ENCODE measurements at places on chromosomes 13 and 19.

DNA sequence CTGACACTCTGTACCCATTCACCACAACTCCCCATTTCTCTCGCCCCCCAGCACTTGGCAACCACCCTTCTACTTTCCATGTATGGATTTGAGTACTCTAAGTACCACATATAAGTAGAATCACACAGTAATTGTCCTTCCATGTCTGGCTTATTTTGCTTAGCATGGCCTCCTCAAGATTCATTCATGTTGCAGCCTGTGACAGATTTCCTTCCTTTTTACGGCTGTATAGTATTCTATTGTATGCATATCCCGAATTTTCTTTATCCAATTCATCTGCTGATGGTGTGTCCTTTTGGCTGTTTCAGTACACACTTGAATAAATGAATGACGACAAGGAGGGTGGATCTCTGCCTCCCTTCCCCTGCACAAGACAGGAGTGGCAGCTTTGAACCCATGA, 95.1 kb downstream of the ZNF536 start:
- no peak for DNase-seq

DNA sequence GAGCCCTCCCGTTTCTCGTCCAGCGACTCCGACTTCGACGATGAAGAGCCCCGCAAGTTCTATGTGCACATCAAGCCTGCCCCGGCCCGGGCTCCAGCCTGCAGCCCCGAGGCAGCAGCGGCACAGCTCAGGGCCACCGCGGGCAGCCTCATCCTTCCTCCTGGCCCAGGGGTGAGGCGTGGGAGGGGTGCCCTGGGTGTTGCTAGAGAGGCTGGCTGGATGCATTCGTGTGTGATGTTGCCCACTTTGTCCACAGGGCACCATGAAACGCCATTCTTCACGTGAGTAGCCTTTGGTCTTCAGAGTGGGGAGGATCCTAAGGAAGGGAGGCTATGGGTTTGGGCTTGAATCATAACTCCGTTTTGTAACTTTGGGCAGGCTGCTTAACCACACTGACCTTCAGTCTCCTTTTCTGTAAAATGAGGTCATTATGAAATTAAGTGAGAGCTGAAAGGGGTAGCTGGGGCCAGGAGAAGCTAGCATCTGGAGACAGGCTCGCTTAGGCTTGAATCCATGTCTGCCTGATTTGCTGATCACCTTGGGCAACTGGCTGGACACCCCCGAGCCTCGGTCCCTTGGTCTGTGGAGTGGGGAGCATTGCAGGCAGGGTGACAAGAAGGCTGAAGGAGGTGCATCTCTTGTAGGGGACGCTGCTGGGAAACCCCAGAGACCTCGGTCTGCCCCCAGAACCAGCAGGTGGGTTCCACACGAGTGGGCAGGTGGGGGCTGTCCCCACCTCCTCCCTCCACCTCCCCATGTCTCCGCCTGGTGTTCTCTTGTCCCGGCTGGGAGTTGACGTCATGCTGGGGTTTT, 18.7 kb upstream of the B3GNT3 start:
- no peak for DNase-seq

- DNase-seq: no peak
Measured at GRCh38 chr13:31909864-31910551, 121.6 kb upstream of the FRY start.

GRCh38 chr13:33188093-33188882, 97.3 kb downstream of the STARD13 start:
- DNase-seq: no peak

DNA sequence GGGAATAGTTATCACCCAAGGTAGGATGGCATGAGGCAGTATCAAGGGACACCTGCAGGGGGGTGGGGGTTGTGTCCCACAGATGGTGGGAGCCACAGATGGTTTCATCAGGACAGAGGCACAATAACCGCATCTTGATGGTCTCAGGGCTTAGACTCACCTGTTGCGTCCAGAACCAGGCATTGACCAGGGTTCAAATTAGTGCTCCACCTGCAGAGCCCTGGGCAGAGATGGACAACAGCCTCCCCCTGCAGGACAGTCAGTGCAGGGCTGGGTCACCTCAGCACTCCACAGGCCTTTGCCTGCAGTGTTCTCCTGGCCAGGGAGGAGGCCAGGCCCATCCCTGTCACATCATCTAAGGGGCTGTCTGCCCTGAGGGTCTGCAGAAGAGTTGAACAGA, 14.5 kb upstream of the CEACAM1 start:
- DNase-seq: no peak
